ENCODE measurements at places on chromosomes 7 and 10.

GRCh38 chr7:51774178-51774577, 457.6 kb upstream of the COBL start:
- no peak for DNase-seq

DNA sequence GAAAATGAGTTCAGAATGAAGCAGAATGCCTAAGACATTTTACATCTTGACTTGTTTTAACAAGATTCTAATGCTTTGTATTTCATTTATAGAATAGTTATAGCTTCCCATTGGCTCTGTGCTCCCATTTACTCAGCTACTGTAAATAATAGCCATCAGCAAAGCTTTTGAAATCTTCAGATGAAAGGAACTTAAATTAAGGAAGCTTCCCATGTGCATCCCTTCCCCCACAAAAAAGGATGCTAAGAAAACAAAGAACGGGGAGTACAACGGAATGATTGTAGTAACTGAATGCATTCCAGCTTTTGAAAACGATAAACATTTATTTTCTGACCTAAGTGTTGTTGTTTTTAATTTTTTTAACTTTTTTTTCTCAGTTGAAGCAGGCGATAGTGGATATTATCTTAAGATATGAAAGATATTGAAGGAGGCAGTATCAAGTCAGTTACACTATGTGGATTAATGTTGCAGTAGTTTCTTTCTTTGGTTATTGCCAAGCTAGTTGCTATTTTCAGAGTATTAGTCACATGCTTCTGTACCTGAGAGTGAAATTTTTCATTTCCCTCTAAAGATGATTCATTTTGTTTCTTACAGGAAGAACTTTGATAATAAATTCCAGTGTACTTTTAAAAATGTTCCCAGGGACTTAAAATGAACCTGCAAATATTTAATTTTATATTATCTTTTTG, 129.2 kb downstream of the KCND2 start:
- no peak for DNase-seq

DNA sequence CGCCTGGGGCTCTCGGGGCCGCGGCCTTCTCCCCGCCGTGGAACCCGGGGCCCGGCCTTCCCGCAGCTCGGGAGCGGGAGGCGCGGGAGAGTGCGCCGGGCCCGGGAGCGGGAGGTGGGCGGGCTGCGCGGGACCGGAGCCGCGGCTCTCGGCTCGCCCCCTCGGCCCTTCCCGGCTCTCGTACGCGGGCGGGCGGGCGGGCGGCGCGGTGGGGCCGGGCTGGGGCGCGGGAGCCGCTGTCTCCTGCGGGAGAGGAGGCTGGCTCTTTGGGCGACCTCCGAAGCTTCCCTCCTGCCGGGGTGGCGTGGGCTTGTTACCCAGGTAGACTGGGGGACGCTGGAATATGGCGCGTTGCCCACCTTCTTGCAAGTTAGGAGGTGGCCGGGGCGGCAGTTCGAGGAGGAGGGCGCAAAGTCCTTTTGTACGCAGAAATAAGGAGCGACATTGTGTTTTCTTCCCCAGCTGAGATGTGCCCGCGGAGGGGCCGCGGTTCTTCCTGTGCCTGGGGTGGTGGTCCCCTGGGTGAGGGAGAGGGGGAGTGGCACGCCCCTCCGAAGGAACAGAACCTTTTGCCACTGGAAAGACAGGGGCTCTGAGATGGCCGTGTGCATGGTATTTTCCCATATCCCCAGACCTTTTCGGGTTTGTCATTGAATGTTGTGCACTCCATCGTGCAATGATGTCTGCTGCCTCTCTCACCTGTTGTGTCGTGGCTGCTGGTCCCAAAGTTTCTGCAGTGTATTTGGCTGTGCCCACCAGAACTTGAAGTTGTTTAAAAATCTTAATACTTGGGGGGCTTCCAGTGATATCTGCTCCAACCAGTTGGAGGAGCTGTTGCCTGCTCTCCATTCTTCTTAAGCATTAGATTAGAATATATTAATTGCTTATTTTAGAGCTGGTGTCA, 844 bp downstream of the NRF1 start:
- peak; percentile 49 for DNase-seq

DNA sequence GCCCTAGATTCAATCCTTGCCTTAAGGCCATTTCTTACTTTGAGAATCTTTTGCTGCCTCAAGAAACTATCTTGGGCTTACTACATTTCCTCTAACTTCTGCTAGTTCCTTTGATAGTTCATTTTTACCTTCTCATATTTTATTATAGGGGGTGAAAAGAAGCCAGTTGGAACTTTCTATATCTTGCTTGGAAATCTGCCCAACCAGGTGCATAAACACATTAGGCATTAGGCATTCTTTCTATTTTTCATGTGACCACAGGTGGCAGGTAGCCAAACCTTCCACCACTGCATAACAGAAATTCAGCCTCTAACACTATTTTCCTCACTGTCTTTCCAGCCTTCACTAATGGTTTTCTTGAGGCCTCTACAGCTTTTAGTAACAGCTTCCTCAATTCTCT, 300.0 kb upstream of the SP8 start:
- DNase-seq = no peak

- DNase-seq = peak; percentile 68
Observed at GRCh38 chr10:62779487-62780248, 24.9 kb upstream of the ADO start.

GRCh38 chr10:114881417-114881816, 56.6 kb upstream of the TRUB1 start:
- DNase-seq = no peak

- DNase-seq = no peak
Observed at GRCh38 chr7:139603896-139604295, 80.4 kb downstream of the CLEC2L start.

DNA sequence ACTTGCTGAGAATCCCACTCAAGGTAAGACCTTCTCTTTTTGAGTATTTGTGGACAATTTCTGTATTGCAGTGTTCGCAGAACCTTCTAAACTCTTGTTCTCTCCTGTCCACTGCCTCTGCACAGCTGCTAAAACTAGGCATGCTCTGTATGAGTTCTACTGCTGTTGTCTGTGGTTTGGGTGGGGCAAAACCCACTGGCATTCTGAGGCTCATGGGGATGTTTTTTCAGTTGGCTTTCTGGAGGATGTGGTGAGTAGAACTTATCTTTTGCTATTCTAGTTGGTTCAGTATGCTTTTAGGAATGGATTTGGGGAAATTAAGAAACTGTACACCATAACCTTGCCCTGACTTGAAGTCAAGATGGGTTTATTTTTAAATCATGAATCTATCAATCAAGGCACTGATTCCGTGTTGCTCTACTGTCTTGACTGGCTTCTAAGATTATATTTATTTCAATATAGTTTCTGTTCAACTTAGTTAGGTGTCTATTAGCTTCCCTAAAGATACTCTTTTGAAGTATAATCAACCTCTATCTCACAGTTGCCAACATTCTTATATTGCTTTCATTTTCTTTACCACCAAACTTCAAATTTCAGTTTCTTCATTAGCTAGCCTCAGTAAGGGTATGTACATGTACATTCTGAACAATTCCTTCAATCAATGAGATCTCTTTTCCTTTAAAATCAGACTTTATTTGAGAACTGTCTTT, 25.0 kb upstream of the C1GALT1 start:
- no peak for DNase-seq

GRCh38 chr10:110169586-110169985, 37.8 kb upstream of the MXI1 start:
- no peak for DNase-seq

- DNase-seq = no peak
Observed at GRCh38 chr7:114415064-114415989, 712 bp downstream of the FOXP2 start.

- no peak for DNase-seq
Observed at GRCh38 chr7:99109108-99110051, 34.5 kb downstream of the SMURF1 start.

DNA sequence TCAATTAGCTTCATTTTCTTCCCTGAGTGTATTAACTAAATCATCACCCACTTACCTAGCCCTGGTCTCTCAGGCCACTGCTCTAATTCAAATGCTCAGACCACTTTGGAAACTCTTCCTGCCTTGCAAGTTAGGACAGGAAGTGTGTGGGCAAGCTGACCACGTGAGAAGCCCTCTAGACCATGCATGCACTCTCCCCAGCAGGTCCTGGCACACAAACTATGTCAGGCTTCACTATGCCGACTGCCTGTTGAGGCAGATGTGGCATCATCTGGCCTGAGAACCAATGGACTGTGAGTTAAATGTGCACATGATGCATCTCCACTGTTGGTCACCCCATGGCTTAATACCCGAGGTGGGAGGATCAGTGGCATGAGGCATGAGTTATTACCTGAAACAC, 439.6 kb downstream of the GRID1 start:
- peak; percentile 8 for DNase-seq

- peak; percentile 79 for DNase-seq
Observed at GRCh38 chr7:156640949-156641485, 443 bp downstream of the RNF32 start.

GRCh38 chr10:79067241-79068202, 1.2 kb upstream of the ZMIZ1 start:
- DNase-seq = no peak

- no peak for DNase-seq
Observed at GRCh38 chr7:139264220-139264619, 33.2 kb downstream of the UBN2 start.

DNA sequence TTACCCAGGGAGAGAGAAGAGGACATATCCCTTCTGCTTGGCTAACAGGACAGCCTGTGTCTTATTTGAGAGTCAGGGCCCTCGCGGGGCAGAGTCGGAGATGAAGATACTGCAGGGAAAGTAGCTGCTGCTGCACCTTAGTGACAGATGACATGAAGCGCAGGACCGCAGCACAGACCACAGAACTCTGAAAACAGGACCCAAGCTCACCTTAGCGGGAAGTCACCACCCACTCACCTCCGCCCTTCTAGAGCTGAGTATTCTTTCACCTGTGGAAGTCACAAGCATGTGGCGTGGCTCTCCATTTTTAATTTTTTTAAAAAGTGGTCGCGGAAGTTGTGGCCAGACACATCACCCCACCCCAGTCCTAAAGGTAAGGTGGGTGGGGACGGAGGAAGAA, 191.4 kb downstream of the FAM107B start:
- DNase-seq = no peak

GRCh38 chr7:48760528-48761265, 163.7 kb upstream of the CDC14C start:
- no peak for DNase-seq

- peak; percentile 55 for DNase-seq
Observed at GRCh38 chr10:113854761-113855588, 514 bp downstream of the NHLRC2 start.

DNA sequence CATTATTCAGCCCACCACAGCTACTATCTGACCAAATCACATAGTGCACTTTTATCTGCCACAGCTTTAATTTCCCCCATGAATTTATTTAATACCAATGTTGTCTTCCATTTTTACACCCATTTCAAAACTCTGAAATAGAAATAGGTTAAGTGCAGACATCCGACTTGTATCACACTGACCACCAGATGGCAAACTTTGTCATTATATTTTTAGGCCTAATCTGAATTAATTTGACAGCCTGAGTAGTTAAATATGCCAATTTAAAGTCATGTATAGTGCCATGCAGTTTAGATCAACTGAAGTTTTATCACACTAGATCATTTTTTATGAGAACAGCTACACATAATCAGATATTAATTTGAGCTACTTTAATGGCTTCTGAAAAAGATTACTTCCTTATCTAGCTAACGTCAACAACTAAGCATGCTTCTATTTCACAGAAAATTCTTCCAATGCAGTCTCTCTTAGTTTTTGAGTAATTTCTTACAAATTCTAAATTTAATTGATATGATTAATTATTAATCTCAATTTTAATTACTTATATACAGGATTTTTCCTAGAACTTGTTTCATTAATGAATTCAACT, 566.4 kb downstream of the GFRA1 start:
- DNase-seq = no peak

GRCh38 chr10:123673198-123673597, 7.0 kb downstream of the GPR26 start:
- DNase-seq = no peak

DNA sequence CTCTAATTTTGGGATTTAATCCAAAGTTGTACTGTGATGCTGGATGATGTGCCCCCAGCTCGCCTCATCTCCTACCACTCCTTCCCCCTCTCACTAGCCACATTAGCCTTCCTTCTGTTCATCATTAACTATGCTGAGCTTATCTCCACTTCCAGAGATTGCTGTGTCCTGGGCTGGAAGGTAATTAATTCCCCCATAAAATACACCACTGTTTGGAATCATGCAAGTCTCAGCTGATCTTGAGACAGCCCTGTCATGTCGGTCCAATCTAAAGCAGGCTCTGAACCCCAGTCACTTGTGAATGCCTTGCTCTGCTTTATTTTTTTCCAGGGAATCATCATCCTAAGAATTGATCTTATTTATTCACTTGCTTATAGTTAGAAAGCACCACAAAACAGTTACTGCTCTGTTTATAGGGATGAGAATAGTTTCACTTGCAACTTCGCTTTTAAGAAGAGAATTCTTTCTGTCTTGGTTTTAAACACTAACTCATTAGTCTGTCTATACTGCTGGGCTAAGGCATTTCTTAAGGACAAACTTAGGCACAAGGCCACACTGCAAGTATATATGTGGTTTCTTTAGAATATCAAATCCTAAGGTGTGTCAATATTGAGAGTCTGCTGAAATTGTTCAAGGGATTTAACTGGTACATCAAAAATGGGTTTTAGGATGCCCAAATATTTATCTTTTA, 341.1 kb upstream of the SEMA3A start:
- DNase-seq = no peak

DNA sequence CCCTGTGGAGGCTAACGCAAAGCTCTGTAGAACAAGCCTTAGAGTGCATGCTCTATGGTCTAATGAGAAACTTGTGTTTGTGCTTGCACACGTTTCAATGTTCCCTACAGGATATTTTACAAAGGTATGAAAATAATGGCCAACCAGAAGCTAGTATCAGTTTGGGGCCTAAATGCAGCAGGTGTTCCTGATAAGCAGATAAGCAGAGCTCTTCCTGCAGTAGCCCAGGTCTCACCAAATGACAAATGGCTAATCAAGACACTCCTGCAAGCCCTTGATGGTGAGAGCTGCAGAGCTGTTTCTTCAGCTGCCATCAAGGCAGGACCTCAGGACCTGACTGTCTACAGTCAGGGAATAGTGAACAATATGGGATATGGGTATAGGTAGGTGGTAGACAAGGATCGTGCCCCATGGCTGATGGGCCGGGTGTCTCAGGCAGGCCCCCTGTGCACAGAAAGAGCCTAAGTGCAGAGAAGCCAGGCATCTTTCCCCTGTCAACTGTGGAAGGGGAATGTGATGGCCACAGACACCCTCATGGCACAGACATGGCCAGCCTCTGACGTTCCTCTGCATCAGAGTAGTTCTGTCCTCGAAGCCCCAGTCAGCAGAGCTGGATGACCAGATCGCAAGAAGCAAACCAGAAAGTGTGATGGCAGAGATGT, 23.2 kb upstream of the RASSF4 start:
- no peak for DNase-seq

- peak; percentile 37 for DNase-seq
Observed at GRCh38 chr7:30285536-30286284, 1.3 kb downstream of the ZNRF2 start.

GRCh38 chr7:24842449-24843241, 85.4 kb upstream of the GSDME start:
- no peak for DNase-seq
